ENCODE measurements at places on chromosomes 16 and 17.
A peak's percentile ranks its signal among the peaks of the same experiment; 100 is the strongest.

- no peak for DNase-seq
Measured at GRCh38 chr16:6105115-6105514, 1007.5 kb upstream of the EEF2KMT start.

- peak; percentile 51 for DNase-seq
Measured at GRCh38 chr17:7307686-7308624, 527 bp downstream of the EIF5A start.

DNA sequence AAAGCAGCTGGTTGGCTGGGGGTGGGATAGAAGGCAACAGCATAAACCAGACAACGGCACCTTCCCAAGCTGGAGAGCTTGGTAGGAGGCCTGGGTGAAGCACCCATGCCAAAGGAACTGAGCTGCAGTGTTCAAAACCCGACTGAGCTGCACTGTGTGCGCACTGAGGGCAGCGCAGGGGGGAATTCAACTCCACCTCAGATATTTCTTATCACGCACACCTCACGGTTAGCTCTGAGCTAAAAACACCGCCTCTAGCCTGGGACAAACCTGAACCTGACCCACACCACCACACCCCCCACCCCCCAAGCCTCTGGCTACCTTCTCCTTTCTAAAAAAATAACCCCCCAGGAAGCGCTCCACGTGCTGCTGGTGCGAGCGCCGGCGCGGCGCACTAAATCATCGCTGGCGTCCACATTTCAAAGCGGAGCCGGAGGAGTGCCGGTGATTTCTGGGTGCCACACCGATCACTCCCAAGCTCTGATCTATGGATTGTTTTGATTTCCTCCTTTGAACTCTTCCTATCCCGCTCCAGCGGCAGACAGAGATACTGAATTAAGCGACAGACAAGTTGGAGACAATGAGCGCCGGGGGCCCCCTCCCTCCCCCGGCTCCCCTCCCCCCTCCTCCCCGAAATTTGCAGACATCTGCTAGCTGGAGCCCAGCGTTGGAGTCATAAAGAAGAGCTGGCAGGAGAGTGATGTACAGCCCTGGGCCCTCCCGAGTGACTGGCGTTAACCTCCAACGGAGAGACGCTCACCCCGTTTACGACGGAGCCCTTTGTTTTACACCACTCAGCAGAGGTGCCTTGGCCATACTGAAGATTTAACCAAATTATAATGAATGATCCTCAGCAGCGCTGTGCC is 85.0 kb downstream of the NOG start:
- no peak for DNase-seq

GRCh38 chr17:58577696-58578095 is 63.3 kb upstream of the MTMR4 start:
- peak; percentile 12 for DNase-seq

- no peak for DNase-seq
Measured at GRCh38 chr16:67598527-67598926, 36.2 kb downstream of the CTCF start.

GRCh38 chr16:11547118-11547916 is 39.4 kb downstream of the LITAF start:
- no peak for DNase-seq

Measured in activated naive CD4-positive, alpha-beta T cell (primary cell).